ENCODE measurements at places on chromosomes 12 and 14.
A peak's percentile ranks its signal among the peaks of the same experiment; 100 is the strongest.

GRCh38 chr12:91690531-91690930 is 455.1 kb downstream of the BTG1 start:
- no peak for DNase-seq

DNA sequence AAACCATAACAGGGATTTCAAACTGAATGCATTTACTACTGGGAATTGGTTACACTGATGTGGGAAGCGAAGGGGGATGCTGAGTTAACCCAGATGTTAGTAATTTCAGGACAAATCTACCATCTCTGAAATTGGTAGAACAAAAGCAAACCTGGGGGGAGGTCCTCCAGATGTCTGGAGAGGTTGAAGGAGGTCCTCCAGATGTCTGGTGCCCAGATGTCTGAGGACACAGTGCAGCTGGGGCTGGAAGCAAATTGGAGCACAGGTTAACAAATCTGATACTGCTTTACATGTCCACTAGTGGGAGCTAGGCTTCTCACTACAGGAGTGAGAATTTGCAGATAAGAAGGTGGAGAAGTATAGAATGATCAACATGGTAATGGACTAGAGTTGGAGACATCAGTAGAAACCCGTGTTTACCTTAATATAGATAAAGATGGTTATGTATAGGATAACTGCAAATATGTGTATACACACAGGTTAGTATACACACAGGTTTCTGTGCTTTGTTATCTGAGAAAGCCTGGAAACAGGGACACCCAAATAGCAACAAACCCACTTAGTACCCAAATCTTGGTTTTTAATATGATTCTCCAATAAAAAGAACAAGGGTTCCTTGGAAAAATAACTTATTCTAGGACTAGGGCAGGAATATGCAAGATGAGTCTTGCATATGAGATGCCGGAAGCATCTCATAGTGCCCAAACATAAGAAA is 162.5 kb downstream of the C12orf50 start:
- peak; percentile 12 for DNase-seq

DNA sequence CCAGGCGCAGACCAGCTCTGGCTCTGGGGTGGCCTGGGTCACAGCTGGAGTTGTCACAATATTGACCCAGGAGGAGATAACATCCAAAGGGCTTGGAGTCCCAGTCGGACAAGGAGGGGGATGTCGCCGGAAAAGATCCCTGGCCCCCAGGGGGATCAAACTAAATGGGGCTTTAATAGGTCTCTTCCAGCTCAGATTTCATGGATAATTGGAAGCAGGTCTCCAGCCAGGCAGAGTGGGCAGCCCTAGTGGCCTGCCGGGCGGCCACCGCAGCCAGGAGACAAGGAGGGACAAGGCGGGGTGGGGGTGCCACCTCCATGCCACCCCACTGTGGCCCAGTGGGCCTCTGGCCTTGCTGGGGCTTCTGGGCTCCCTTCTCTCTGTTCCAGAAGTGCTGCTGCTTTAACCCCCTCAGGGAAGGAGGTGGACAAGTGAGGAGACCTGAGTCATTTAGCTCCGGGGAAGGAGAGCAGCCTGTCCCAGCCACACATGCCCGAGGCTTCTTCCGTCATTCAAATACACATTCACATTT is 23.1 kb upstream of the PGF start:
- DNase-seq, result no peak

DNA sequence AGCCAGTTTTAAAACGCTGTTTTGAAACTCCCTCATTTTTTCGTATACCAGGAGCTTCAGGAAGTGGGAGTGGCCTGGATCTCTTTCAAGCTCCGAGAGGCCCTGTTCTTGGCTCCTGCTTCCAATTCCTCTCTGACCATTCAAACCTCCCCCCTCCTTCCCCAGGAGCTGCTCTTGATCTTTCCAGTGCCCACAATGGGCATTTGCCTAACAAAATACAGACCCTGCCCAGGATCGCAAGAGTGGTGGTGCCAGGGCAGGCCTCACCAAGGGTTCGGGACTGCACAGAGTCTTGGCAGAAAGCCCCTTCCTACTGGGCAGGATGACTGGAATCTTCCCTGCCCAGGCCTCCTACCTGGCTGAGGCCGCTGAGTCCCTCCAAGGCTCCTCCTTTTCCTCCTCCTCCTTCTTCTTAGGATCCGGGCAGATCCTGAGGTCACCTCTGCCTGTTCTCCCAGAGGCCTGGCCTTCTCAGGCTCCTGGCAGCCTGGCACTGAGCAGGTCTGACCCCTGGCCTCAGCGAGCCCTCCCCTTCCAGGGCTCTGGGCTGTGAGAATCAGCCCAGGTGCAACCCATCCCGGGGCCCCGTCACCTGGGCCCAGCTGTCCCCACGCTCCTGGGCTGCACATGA is 46.9 kb upstream of the NOS1 start:
- DNase-seq, result no peak

GRCh38 chr12:19909418-19909817 is 458.9 kb upstream of the PDE3A start:
- no peak for DNase-seq

DNA sequence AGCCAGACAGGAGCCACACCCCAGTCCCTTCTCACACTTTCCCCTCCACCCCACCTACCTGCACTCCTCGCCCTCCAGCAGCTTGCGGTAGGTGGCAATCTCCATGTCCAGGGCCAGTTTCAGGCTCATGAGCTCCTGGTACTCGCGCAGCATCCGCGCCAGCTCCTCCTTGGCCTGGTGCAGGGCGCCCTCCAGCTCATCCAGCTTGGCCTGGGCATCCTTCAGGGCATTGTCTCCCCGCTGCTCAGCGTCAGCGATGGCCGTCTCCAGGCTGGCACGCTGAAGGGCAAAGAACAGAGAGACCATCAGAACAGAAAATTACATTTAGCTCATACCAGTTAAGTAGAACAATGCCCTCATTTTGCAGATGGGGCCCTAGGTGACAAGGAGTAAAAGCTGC is 5.5 kb downstream of the KRT74 start:
- no peak for DNase-seq

GRCh38 chr12:2417481-2418160 is 364.8 kb downstream of the CACNA1C start:
- no peak for DNase-seq

GRCh38 chr14:68245146-68246073 is 425.8 kb downstream of the RAD51B start:
- no peak for DNase-seq

GRCh38 chr12:4954621-4955354 is 45.1 kb downstream of the KCNA1 start:
- no peak for DNase-seq

DNA sequence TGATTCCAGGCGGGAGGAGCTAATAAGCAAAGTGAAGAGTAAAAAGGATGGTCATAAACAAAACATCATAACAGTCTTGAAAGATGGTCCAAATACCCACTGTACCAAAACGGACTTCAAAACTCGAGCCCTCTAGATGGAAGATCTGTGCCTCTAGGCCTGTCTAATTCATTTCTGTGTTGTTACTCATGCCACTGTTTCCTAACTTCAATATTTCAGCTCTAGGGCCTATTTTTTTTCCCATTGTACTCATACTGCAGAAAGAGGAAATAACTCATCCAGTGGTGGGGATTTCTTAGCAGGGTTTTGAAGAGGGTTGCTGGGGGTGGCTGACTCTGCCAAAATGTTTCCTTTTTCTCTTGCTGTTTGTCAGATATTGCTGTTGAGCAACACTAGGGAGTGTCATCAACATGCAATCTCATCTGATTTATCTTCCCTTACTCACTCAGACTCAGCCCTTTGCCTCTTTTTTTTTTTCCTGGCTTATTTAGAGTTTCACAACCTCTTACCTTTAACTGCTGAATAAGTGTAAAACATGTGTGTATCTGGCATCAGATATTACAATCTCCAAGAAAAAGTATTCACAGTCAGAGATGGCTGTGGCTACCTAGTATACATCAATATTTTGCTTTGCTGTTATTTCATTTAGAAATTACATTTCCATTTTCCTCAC is 189.6 kb downstream of the DUSP6 start:
- DNase-seq, result peak; percentile 15

GRCh38 chr14:30045720-30046119 is 118.1 kb upstream of the PRKD1 start:
- no peak for DNase-seq

GRCh38 chr12:93000026-93000425 is 70.9 kb upstream of the EEA1 start:
- no peak for DNase-seq

- no peak for DNase-seq
Observed at GRCh38 chr12:109169686-109170085, 53.3 kb downstream of the ACACB start.

GRCh38 chr12:5026342-5026938 is 17.2 kb upstream of the KCNA5 start:
- DNase-seq, result no peak

GRCh38 chr14:59332727-59333126 is 132.5 kb downstream of the GPR135 start:
- DNase-seq, result no peak

Measured in HCT116 (cell line).